ENCODE measurements at places on chromosomes 6 and 20.

DNA sequence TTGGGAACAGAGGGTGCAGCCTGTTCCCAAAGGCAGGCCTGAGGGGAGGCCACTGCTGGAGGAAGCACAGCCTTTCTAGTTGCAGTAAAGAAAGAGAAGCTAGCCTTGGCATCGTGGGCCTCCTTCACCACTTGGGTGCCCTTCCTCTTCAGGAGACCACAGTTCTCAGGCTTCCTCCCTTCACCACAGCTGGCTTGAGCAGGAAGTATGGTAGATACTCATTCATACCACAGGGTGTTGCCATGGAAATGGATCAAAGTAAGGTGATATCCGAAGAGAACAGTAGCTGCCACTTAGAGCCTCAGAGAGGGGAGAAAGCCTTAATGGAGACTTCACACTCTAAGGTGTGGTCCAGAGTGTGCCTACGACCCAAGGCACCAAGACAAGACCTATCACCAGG lies 120.4 kb upstream of the RIPOR2 start:
- DNase-seq = peak; percentile 89

- no peak for DNase-seq
Measured at GRCh38 chr20:63261060-63261794, 7.0 kb upstream of the NKAIN4 start.

- DNase-seq = peak; percentile 83
Measured at GRCh38 chr20:25859649-25860530, 163.2 kb upstream of the ZNF337 start.

DNA sequence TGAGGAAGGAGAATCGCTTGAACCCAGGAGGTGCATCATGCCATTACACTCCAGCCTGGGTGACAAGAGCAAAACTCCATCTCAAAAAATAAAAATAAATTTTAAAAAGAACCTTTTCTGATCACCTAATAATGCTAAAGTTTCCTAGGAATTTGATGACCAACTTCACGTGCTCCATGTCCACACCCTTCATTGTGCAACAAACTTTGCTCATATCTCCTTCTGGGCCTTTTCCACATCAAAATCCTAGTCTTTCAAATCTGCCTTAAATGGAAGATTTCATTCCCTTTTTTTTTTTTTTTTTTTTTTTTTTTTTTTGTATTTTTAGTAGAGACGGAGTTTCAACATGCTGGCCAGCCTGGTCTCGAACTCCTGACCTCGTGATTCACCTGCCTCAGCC lies 112.5 kb upstream of the LOC128125822 start:
- DNase-seq = no peak

- DNase-seq = no peak
Measured at GRCh38 chr20:21623074-21623780, 82.2 kb upstream of the PAX1 start.

- no peak for DNase-seq
Measured at GRCh38 chr6:145736661-145737144, 1.4 kb upstream of the EPM2A start.

DNA sequence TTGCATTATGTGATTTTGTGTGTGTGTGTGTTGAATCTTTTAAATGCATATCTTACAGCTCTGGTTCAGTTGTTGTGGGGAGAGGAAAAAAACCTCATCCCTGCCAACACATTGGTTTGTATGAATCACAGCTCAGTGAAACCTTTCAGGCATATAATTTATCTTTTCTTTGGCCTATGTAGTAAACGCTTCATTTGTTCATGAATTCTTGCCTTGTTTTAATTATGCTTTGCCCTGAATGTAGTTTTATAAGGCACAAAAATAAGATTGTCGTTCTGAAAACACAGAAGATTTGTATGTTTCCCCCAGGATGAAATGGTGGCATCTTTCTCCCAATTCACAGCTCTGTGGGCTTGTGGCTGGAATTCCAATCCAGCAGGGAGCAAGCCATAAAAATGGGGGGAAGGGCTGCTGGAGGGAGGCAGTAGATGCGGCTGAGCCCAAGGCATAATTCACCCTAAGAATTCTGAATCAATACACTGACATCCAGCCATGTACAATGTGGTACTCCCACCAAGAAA lies 45.1 kb downstream of the BCAS1 start:
- DNase-seq = no peak

- DNase-seq = no peak
Measured at GRCh38 chr6:165106261-165106660, 203.1 kb downstream of the C6orf118 start.

GRCh38 chr6:118353564-118353963 lies 194.5 kb upstream of the PLN start:
- DNase-seq = no peak

GRCh38 chr6:93418033-93418407 lies 1.3 kb downstream of the EPHA7 start:
- no peak for DNase-seq

DNA sequence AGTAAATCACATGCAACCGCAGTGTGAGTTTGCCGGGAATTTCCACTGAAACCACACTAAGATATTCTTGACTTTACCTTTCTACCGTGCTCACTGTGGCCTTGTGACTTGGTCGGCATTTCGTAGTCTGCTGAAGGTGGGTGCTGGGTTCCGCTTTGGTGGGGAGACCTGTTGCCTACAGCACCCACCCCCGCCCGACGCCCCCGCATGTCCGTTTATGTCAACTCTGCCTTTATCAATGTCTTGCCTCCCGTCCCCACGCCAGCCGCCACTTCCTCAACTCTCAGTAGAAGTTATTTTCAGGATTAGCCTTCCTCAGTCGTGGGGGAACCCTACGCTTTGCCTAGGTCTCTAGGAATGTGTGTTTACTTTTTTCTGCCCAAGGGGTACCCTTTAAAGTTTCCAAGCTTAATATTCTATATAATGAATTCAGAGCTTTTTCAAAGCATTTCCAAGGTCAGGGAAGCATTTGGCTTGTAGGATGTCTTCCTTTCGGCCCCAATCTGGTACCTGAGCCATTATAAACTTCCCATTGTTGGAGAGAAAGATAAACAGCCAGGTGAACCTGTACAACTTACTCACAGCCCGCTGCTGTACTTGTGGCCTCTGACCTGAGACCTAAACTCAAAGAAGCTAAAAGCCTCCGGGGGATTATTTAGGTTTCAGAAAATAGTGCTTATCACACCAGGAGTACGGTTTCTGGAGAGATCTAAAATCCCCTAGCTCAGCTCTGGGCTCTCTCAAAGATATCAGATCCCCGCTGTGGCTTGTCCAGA lies 54.2 kb downstream of the TBC1D7 start:
- peak; percentile 47 for DNase-seq

GRCh38 chr6:56911847-56912246 lies 43.1 kb upstream of the BEND6 start:
- no peak for DNase-seq

GRCh38 chr20:44448753-44449546 lies 26.7 kb upstream of the TTPAL start:
- DNase-seq = no peak

- no peak for DNase-seq
Measured at GRCh38 chr6:142459271-142459670, 157.5 kb downstream of the ADGRG6 start.

DNA sequence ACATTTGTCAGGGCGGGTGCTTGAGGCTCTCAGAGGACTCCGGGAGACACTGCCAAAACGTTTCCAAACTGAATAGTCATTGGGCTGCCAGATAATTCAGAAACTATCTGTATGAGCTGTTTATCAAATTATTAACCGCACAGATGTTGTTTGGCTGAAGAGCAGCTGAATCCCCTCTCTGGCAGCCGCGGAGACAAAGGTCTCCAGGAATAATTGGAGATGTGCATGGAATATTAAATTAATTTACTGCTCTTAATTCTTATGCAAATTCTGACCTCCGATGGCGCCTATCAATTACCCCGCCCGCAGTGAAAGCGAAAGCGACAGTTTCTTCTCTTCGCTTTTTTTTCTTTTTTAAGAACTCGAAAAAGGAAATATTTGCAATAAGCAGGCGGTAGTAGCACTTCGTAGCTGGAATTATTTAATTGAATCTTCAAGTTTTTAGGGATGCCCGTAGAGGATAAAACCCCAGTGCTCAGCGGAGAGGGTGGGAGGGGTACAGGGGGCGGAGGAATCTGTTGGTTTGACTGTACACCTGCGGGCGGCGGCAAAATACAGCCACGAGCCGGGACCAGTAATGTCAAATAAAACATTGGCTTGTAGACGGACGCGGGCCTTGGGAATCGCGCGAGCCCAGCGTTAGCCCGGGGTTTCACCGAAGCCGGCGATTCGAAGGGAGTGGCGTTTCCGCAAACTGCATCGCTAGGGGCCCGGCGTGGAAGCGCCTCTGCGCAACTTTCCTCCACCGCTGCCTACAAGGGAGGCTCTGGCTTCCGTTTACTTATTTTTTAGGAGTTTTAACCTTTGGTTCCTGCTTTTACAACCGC lies 6.2 kb downstream of the LINC00237 start:
- DNase-seq = peak; percentile 48

DNA sequence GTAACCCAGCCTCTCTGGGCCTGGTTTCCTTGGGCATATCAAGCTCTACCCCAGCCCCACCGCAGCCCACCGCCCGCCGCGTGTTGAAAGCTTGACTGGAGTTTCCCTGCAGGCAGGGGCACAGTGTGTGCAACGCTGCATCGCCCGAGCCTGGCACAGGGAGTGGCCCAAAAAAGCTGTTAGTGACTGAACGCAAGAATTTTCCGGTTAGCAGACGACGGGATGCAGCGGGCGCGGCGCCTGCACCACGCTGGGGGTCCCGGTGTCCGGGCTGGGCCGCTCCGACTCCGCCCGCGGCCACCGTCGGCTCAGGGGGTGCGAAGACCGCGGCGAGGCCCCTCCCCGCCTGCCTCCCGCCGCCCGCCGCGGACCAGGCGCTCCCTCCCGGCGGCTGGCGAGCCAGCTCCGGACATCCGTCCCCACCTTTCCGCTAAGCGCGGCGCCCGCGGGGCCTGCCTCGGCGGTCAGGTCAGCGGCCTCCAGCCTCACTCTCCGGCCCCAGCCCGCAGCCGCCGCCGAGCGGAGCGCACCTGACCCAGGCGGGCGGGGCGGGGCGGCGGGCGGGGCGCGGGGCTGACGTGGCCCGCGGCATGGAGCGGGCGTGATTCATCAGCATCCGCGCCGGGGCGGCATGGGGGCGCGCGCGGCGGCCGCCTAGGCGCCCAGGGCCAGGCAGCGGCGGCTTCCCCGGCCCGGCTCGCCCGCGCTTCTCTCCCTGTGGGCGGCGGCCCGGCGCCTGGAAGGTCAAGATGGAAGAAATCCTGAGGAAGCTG lies at the start of gene ARFGEF3:
ARFGEF3 (plus strand) TSS at position 602 of the 773 bp plus-strand sequence; CDS start at position 750, 148 bp downstream.
- DNase-seq = peak; percentile 48

DNA sequence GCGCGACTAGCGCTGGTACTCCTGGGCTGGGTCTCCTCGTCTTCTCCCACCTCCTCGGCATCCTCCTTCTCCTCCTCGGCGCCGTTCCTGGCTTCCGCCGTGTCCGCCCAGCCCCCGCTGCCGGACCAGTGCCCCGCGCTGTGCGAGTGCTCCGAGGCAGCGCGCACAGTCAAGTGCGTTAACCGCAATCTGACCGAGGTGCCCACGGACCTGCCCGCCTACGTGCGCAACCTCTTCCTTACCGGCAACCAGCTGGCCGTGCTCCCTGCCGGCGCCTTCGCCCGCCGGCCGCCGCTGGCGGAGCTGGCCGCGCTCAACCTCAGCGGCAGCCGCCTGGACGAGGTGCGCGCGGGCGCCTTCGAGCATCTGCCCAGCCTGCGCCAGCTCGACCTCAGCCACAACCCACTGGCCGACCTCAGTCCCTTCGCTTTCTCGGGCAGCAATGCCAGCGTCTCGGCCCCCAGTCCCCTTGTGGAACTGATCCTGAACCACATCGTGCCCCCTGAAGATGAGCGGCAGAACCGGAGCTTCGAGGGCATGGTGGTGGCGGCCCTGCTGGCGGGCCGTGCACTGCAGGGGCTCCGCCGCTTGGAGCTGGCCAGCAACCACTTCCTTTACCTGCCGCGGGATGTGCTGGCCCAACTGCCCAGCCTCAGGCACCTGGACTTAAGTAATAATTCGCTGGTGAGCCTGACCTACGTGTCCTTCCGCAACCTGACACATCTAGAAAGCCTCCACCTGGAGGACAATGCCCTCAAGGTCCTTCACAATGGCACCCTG lies 1.6 kb downstream of the TPBG start:
- peak; percentile 28 for DNase-seq

- no peak for DNase-seq
Measured at GRCh38 chr6:116221067-116221466, 32.8 kb downstream of the TSPYL4 start.

GRCh38 chr6:52299653-52300052 lies 15.1 kb upstream of the MCM3 start:
- DNase-seq = no peak

DNA sequence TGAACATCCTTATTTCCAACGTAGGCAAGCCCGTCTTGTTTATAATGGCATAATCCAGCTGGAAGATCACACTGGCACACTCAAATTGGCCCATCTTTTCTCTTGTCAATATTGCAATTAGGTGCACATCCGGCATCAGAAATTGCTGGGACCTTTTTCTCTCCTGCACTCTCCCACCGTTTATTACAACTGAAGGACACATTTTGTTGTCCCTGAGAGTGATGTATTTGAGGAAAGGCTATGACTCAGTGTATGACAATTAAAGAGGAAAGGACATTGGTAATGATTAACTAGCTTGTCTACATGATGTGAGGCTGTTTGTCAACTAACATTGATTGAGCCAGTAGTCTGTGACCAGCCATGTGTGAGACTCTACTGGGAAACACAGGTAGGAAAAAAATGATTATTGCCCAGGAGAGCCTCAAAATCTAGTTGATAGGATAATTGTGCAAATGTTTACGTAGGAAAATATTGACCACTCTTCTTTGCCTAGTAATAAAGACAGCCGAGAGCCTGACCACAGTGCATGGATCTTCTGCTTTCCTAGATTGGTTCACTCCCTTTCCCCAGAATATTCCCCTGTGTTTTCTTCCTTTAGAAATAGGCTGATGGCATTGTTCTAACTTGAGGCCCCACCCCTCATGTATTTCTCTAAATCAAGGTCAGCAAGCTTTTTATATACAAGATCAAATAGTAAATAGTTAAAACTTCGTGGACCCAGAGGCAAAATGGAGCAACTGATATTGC lies 230.0 kb upstream of the BTBD3 start:
- no peak for DNase-seq

DNA sequence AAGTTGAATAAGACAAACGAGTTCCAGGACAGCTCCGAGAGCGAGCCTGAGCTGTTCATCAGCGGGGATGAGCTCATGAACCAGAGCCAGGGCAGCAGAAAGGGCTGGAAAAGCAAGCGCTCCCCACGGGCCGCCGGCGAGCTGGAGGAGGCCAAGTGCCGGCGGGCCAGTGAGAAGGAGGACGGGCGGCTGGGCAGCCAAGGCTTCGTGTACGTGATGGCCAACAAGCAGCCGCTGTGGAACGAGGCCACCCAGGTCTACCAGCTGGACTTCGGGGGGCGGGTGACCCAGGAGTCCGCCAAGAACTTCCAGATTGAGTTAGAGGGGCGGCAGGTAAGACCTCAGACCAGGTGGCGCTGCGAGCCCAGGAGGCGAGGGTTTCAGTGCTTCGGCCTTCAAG lies 56.0 kb upstream of the TMEM181 start:
- DNase-seq = no peak

DNA sequence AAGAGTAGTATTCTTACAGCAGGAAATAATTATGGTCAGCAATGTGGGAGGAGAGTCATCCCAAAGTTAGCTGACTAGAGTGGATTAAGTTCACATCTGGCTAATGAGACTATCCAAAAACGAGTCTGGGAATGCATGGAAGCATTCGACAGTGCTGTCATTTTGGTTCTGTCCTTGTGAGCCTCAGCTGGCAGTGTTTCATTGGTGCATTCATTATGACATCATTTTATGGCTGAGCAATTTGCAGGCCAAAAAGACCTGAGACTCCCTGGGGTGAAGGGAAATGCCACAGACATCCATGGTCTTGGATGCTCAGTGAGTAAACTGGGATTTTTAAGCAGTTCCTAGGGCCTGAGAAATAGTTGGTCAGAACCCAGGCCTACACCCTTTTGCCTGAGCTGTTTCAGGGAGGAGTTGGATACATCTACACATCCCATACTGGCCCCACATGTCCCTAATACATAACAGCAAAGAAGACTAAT lies 196.4 kb upstream of the CCN2 start:
- no peak for DNase-seq
